ENCODE measurements at places on chromosomes 12 and 14.

DNA sequence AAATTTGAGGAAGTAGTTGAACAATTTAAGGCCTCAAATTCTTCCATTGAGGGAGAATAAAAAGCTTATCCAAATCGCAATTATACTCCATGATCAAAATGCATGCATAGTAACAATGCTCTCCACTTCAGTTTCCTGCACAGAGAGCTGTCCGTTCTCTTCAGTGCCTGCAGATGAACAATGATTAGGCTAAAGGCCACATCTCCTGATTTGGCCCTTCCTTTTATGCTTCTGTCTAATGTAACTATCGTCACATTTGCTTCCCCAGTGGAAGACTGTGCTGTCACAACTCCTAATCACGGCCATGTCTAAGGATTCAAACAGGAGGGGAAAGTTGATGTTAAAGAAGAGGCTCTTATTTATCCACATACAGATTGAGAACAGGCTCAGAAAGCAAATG lies 113.6 kb upstream of the NPAS3 start:
- no peak for DNase-seq

GRCh38 chr14:69877492-69877891 lies 1.7 kb upstream of the SMOC1 start:
- DNase-seq = peak; percentile 49

DNA sequence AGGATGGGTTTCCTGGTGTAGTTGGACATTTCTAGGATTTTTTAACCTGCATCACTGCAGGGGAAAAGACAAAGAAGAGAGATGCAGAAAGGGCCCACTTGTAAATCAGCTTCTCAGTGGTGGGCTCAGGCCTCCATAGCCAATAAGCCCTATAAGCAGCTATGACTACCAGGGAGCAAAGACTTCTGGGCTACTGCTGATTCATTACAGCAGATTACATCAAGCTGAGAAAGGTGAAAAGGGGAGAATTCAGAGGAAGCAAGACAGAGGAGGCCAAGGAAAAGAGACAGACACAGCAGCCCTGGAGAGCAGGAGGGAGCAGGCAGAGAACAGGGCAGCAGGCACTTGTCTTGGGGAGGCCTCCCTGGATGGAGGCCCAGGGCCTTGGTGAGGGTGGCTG lies 95.2 kb downstream of the KCNA5 start:
- no peak for DNase-seq

GRCh38 chr14:90419200-90419599 lies 22.4 kb downstream of the CALM1 start:
- DNase-seq = peak; percentile 100

- no peak for DNase-seq
These were observed 14.4 kb upstream of the GUCY2C start for GRCh38 chr12:14710632-14711320.

- no peak for DNase-seq
These were observed 1.7 kb downstream of the KCNH3 start for GRCh38 chr12:49540229-49541139.

DNA sequence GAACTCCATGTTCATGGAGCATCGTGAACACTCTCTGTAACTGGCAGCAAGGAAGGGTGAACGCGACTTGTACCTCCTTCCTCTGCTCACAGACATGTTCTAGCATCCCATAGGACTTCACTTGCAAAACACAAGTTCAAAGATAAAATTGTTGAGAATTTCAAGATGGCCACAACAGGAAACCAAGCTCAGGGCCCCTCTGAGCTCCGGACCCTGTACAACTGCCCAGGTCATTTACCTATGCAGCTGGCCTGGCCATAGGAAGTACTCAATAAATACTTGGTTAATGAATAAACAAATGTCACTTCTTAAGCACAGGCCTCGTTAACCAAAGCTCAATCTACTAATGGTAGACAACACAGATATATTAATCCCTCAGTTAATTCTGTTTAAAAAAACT lies 11.7 kb upstream of the PPP4R4 start:
- DNase-seq = no peak

DNA sequence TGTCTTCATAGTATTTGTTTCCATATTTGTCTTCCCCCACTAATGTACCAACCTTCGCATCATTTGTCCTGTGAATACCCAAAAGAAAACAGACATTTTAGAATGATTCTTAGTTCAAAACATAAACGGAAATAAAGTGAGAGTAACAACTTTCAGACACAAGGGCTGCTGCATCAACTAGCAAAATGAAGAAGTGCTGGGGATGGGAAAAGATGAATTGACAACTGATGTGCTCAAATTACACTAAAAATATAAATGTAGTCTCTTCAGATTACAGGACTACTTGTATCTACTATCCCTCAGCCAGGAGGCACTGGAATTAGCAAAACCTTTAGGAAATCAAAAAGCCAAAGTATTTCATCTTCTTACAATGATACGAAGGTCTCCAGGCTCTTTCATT lies 743 bp downstream of the NDUFA12 start:
- peak; percentile 10 for DNase-seq

- DNase-seq = peak; percentile 55
These were observed 2.7 kb downstream of the SDR9C7 start for GRCh38 chr12:56931474-56931978.

GRCh38 chr12:109455706-109456105 lies 21.4 kb downstream of the KCTD10 start:
- DNase-seq = no peak

GRCh38 chr14:32073537-32074189 lies 3.4 kb upstream of the ARHGAP5 start:
- peak; percentile 89 for DNase-seq

DNA sequence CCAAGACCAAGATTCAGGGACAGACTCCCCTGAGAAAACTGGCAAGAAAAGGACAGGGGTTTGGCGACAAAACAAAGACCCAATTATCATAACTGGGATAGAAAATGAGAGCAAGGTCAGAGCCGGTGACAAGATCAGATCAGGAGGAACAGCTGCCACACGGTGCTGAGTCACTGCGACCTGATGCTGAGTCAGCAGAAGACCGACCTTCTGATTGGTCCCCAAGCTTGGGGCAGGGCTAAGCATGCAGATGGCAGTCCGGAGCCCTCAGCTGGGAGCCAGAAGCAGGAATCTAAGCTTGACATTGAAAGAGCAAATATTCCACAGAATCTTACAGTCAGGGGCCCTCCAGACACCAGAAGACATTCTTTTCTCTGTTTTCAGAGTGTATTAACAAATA lies 19.1 kb upstream of the ARMH4 start:
- DNase-seq = peak; percentile 81

DNA sequence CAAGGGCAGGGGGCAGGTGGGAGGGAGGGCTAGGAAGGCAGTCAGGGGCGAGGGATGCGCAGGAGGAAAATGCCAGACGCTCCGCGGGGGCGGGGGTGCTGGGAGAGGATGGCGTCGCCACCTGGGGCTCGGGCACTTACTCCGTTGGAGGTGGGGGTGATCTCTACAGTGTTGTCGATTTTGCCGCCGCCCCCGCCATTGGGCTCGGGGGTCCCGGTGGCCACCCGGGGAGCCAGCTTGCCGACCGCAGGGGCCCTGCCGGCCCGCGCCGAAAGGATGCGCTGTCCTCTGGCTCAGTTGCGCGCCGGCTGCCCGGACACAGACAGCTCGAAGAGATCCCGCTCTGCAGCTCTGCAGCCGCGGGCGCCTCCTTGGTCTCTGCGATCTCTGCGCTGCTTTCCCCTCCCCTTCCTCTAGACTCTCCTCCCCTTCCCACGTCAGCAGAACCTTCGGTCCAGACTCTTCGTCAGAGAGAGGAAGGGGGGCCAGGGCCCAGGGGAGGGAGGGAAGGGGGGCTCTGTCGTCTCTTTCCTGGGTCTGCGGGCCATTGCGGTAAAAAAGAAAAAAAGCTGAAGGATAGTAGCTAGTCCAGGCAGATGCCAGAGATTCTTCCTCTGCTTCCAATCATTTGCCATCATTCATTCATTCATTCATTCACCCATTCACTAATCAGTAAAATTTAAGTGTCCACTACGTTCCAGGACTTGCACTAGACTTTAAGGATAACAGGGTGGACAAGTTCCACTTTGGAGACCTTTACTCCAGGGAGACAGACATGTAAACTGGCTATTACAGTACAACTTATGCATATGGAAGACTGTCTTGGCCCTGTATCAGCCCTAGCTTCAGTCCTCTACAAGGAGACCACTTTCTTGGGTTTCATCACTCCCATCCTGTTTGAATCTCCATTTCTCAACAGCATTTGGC lies at the start of gene SLC22A17:
Gene SLC22A17, minus strand, starts transcription at position 382 of the 927 bp plus-strand sequence.
- peak; percentile 54 for DNase-seq

DNA sequence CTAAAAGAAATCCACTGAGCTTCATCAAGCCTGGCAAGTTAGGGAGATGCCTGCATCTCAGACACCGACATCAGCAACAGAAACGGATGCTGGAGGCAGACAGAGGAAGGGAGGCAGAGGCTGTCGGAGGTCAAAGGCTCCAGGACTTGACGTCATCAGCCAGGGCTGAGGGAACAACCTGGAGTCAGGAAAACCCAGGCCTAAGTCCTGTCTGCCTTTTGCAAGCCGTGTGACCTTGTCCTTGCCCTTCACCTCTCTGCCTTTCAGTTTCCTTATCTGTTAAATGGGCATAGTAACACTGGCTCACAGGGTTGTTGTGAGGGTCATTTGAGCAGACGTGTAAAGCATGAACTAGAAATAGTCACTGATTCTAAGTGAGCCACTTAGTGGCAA lies 194.2 kb downstream of the BCL11B start:
- no peak for DNase-seq

DNA sequence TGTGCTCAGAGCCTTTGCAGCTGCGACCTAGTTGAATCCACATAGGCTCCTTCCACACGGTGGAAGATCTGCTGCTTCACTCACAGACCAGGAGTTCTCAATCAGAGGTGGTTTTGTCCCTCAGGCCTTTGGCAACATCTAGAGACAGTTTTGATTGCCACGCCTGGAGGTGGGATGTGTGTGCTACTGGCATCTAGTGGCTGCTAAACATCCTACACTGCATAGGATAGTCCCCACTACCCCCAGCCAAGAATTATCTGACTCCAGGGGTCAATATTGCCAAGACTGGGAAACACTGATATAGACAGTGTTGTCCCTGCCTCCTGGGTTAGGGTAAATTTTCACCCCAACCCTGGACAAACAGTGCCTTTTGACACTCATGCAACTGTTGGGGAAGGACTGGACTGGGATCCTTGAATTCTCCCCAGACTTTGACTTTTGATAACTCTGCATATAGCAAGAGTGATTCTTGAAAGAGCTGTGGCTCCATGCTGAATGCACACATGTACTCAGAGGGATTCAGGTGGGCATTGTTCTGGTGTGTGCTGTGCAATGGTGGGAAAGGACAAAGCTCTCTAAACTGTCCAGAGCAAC lies 39.8 kb downstream of the BAZ2A start:
- DNase-seq = peak; percentile 62

DNA sequence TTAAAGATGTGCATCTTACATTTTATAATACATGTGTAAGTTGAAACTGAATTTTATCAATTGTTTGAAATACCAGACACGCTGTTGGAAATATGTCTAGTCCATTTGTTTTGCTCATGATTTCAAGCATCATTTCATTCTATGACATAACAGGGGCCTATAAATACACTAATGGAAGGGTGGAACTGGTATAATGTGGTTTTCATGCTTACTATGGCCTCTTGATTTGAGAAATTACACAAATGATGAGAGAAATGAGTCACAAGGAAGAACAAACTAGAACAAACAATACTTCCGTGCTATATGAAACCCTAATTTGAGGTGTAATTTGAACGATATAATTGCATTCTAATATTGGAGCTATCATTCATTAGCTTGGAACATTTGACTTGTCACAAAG lies 663.4 kb downstream of the SLC16A7 start:
- no peak for DNase-seq

- no peak for DNase-seq
These were observed 127.8 kb downstream of the GCH1 start for GRCh38 chr14:54774824-54775223.

DNA sequence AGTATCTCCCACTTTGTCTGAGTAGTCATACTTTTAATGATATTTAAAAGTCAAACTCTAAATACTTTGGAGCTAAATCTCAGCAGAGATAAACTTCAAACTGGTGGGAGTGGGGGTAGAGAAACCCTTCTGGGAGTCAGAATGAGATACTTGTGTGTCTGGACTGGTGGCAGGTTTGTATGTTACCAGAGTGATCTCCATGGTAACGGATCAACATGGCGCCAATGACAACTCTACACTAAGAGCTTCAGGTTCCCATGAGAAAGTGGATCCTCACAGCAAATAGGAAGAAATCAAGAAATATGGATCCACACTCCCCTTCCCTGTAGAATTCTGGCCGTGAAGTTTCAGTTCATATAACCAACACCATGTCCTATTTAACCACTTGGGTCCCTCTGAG lies 121.9 kb downstream of the ETV6 start:
- DNase-seq = peak; percentile 39

- DNase-seq = no peak
These were observed 266.9 kb downstream of the NOVA1 start for GRCh38 chr14:26330982-26331381.

DNA sequence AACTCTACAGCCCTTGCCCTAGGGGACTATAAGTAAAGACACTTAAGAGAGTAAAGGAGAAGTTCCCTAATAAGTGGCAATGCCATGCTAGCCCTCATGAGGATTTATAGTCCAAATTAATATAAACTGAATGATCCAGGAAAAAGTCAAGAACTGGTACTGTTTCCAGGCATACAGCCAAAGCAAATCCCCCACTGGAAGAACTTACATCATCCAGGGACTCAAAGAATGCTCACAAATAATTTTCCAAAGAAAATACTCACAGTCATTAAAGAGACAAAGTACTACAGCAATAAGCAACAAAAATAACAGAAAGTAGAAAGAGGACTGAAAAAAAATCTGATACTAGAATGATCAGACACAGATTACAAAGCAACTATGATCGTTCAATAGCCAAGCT lies 79.7 kb upstream of the RAP1B start:
- peak; percentile 79 for DNase-seq

DNA sequence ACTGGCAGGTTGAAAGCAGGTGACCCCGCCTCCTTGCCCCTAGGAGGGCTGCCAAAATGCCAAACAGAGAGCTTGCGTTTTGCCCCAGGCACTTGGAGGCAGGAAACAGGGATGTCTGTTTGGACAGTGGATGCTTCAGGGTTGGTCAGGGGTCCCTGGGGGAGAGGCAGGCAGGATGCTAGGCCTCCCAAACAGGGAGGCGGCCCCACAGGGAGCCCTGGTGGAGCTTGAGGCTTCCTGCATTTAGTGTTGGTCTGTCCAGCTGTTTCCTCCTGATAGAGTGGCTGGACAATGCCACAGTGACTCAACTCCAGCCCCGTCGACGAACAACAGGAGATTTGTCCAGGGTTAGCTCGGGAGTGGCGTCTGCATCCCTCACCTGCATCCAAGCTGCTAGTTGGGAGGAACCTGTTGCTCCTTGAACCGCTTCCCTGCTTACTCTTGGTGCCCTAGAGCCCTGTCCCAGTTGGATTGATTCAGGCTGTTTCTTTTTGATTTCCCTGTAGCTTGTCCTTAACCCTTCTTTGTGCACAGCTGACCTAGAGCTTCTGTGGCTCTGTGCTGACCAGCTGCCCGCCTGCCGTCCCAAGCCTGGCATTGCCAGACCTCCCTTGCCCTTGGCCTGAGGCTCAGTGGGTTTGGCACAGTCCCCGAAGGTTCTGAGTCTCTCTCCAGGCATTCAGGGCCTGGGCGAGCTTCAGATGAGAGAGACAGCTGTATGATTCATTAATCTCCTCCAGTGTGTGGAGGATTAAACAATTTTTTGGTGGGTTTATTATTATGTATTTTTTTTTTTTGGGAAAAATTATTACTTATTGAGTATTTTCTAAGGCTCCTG lies 45.9 kb downstream of the TSPAN9 start:
- DNase-seq = peak; percentile 98
